ENCODE measurements at places on chromosomes 6 and 20. TPM values are rescaled to one million over a fixed set of nuclear protein-coding genes. Genes with fewer than 3 reads are reported as not detected.
A peak's percentile ranks its signal among the peaks of the same experiment; 100 is the strongest.

GRCh38 chr20:63844511-63844991 is 13.5 kb upstream of the ZBTB46 start:
- DNase-seq = no peak

Gene ZBTB12
- total RNA-seq = 1.9 TPM

GRCh38 chr6:161736326-161736725 is 462.5 kb upstream of the AGPAT4 start:
- DNase-seq = no peak

- DNase-seq = no peak
Observed at GRCh38 chr6:48597951-48598350, 487.0 kb upstream of the PTCHD4 start.

DNA sequence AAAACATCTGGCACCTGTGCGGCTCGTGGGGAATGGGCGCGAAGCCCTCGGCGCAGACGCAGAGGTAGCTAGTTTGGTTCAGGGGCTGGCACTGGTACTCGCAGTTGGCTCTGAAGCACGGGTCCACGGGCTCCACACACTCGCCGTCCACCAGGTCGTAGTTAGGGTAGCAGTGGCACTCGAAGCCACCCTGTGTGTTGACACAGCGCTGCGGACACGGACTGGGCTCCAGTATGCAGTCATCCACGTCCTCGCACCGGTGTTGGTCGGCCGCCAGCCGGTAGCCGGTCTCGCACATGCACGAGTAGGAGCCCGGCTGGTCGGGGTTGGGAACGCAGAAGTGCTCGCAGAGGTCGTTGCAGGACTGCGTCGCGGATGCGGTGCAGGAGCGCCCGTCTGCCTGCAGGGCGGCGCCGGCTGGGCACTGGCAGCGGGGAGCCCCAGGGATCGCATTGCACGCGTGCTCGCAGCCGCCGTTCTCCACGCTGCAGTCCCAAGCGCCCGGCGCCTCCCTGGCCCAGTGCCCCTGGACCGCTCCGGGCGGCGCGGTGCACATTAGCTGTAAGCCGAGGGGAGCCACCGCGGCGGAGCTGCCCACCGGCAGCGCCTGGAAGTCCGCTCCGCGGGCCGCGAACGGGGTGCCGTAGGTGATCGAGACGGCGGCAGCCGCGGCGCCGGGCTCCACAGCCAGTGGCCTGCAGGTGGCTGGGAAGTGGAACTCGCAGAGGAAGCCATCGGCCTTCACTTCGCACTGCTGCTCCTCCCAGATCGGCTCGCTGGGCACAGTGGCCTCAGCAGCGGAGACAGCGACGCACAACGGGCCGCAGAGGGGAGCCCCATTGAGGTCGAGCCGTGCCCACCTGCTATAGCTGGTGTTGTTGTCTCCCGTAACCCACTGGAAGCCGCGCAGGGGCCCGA is 930 bp downstream of the THBD start:
- peak; percentile 49 for DNase-seq

DNA sequence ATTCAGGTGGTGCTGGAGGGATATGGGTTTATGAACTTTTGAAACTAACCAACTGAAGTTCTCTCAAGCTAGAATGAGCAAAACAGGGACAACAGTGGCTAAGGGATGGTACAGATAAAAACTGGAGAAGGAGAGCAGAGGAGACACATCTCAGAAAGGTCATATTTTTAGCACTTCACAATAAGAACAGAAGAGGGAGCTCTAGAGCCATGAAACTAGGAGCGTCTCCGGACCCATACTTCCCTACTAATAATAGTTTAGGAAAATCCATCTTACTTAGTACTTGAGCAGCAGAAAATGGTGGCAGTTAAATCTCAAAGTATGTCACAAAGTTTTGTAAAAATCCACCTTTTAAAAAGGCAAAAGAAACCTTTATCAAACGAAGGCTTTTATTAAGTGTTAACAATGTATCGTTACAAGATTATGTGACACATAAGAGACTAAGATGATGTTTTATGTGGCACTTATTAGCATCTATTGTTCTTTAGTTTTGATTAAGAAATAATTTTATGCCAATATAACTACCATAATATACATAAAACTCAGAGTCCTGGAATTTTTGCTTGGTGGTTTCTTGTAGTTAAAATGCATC is 278.6 kb downstream of the TBC1D32 start:
- no peak for DNase-seq

Gene ZSCAN12
- total RNA-seq = 6.4 TPM

- DNase-seq = no peak
Observed at GRCh38 chr6:73688351-73688750, 7.7 kb upstream of the CD109 start.
